ENCODE measurements at places on chromosomes 4 and X.

GRCh38 chr4:90982813-90983212, 855.6 kb downstream of the CCSER1 start:
- no peak for DNase-seq

DNA sequence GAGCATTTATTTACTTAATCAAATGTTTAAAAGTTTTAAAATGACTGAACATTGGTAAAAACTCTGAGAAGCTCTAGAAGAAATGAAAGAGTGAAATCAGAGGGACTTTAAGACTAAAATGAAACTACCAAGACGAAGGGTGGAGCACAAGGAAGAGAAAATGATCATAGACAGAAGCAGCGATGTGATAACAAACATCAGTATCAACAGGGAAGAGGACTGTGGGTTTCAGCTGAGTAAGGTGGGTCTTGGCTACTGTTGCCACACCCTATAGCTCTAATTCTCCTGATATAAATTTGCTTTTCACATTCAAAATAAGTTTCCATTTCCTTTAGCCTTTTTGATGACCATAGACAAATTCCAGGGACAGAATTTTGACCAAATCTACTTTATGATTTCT, 18.4 kb downstream of the SOD3 start:
- DNase-seq, result no peak

DNA sequence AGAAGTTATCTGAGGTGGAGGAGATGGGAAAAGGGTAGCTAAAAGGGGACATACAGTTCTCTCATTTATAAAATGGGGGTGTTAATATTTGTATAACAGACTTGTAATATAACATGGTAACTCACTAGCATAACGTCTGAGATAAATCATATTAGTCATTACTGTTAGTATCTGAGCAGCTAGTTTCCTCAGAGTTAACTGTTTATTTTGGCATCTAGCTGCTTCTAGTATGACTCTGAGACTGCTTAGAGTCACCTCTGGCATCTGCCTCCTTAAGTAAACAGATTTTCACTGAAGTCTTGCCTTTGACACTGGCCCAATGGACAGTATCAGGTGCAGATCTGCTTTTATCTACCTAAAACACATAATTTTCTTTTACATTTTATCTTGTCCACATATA, 58.1 kb downstream of the SLC30A9 start:
- DNase-seq, result no peak

DNA sequence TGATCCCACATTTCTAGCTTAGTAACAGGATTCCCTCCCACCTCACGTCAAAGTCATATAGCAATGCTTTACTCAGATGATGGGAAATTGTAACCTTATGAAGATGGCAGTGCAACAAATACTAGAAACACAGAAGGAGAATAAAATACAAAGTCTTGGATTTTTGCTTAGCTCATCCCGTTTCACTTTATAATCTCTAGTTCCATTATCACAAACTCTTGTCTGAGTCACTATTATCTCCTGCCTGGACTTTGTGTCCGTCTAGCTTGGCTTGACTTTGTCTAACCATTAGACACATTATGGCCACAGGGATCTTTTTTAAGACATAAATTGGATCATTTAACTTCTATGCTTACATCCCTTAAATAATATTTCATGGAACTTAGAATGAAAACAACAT, 127.1 kb upstream of the GABRG1 start:
- no peak for DNase-seq

GRCh38 chr4:39565878-39566600, 38.8 kb upstream of the UGDH start:
- DNase-seq, result no peak

DNA sequence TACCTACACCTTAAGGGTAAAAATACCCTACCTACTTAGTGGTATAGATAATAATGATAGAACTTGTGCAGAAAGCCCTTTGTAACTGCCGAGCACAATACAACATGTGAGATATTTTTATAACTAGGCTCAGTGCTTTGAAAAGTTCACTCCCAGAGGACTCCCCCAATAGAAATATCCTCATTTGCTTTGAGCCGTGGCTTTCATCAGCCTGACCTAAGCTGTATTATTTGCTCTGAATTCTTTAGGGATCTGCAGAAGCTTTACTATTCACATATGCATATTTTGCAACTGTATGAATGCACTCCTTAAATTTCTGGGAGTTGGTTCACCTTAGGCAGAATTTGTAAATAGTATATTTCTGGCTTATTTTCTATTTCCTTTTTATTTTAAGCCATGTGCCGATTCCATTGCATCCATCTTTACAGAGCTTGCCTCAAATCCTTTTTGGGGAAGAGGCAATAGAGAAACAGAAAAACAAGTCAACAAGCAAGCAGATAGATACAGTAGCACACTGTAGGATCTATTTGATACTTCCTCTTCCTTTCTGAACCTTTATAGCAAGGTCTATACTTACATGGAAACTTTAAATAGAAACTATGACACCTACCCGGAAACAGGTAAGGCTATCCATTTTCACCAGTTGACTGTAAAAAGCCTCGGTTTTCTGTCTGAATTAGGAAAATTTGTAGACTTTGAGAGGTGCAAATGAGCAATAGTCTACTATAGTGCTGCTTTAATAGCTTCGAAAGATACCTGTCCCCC, 242.5 kb upstream of the VCX3A start:
- DNase-seq, result no peak

DNA sequence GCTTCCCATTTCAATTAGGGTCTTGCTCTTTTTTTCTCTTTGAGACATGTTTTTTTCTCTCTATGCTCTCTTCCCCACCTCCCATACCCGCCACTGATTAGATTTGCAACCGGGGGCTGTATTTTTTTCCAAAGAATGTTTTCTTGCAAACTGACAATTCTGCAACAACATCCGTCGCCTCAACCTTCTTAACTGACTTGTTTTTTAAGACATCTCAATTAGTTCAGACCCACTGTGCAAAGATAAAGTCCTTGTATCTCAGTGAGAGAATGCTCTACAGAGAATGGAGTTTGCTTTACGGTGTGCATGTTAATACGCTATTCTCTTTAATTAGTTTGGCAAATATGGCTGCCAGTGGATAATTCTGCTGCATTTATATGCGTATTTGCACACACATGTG, 126.3 kb downstream of the UNC5C start:
- no peak for DNase-seq

DNA sequence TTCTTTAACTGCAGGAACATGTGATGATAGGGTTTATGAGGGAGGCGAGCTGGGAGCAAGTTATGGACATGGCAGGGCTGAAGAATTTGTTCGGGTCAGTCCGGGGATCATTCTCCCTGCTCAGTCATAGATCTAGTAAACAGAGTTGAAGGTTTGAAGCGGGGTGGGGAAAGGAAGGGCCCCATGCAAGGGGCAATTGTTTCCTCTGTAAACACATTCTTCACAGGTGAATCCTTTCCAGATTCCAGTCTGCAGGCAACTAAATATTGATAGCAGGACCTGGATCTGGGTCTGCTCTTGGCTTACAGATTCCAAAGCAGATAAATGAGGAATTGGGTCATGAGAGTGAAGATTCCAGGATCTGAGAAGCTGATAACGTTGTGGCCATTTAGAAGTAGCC, 44.3 kb upstream of the ARHGAP24 start:
- DNase-seq, result no peak

GRCh38 chr4:139246166-139246565, 33.9 kb downstream of the MGARP start:
- no peak for DNase-seq

DNA sequence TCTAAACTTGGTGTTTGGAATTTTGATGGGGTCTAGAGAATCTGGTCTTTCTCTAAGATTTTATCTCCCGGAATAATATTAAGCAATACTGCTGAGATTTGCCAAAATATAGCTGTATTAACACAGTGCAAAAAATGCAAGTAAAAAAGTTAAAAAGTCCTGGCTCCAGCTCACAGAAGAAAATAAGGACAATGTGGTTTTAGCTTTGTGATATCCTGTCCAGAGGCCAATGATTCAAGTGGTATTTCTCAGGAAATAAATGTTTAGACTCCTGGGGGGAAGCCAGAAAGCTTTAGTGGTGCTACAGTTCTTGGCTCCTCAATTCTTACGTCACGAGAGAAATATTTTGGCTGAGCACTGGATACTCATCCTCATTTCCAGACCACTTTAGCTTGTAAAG, 40.9 kb upstream of the IL13RA2 start:
- DNase-seq, result no peak

GRCh38 chrX:3820167-3820566, 106.7 kb upstream of the PRKX start:
- no peak for DNase-seq

DNA sequence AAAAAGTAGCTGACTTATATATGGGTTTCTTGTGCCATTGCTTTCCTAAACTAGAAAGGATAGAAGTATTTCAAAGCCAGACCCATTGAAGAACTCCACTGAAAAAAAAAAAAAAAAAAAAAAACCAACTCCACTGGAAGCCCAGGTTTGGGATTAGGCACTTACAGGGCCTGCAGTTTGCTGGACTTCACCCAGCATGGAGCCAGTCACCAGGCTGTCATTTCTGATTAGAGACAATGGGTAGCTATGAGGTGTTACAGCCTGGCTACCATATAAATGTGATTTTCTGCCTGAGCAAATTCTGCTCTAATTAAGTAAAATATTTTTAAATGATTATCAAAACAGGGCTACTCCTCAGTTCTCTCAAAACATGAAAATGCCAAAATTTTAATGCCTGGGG, 49.5 kb downstream of the HS6ST2 start:
- no peak for DNase-seq

- no peak for DNase-seq
These were observed 718.7 kb upstream of the MAGEB2 start for GRCh38 chrX:29496636-29497180.

DNA sequence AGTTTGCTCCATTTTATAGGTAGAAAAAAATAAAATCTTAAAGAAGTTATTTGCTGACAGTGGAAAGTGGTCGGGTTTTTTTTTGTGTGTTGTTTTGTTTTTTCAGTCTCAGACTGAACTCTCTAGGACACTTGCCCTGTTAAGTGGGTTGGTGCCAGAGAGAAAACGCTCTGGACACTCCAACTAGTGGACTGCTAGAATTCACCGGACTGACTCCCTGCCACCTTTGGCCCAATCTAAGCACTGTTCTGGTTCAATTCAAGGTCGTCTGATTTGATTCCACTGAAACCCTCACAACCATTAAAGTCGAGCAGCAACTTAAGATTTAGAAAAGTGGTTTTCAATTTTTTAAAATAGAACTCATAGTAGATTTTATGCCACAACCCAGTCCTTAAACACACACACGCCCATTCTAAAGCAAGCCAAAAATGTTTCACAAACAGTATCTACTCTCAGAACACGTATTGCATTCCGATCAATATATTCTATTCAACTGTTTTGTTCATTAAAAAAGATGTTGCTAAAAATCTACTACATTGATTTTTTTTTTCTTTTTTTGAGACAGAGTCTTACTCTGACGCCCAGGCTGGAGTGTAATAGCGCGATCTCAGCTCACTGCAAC, 27.3 kb downstream of the RWDD4 start:
- DNase-seq, result no peak

- DNase-seq, result no peak
These were observed 600.3 kb downstream of the SPRY1 start for GRCh38 chr4:123996718-123997510.

- no peak for DNase-seq
These were observed at the start of gene GBA3 for GRCh38 chr4:22692736-22693135. TSS of gene GBA3 (plus strand) at chr4:22692937.

DNA sequence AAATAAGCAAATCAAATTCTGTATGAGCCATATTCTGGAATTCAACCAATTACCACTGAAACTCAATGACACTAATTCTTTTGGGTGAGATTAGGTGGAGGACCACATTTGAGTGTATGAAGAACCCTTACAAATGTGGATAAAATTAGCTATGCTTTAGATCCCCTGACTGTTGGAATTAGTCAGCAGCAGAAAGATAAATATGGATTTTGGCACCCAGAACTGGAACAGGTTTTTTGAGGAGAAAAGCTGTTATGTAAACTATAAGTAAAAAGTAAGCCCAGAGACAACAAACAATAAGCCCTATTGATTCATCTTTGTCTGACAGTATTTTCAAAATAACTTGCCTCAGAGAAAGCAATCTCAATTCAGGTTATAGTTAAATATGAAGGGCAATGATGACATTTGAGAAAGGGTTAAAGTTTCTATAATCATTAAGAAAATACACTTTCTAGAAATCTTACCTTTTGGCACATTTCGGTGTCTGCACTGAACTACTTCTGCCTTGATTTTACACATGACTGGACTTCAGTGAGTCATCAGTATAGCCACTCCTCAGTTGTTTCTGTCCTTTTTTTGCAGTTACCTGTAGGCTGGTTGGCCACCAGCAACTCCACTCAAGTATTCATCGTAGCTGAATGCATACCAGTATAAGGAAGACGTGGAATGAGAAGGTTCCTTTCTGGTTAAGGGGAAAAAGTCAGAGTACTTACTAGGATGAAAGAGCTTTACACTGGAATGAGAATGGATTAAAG, 80.0 kb downstream of the KCTD8 start:
- no peak for DNase-seq

DNA sequence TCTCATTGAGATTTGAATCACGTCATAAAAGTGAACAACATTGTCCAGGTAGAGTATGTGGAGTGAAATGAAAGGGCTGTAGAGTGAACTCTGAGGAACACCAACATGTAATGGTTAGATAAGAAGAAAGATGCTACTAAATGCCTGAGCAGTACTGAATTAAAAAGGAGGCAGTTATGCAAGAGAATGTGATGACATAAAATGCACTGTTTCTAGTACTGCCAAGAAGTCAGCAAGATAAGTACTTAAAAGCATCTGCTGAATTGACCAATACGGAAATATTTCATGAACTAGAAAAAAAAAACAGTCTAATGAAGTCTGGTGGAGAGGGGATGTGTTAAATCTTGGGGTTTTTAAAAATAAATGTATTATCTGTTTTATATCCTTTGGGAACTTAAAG, 583.8 kb upstream of the GALNT7 start:
- no peak for DNase-seq

DNA sequence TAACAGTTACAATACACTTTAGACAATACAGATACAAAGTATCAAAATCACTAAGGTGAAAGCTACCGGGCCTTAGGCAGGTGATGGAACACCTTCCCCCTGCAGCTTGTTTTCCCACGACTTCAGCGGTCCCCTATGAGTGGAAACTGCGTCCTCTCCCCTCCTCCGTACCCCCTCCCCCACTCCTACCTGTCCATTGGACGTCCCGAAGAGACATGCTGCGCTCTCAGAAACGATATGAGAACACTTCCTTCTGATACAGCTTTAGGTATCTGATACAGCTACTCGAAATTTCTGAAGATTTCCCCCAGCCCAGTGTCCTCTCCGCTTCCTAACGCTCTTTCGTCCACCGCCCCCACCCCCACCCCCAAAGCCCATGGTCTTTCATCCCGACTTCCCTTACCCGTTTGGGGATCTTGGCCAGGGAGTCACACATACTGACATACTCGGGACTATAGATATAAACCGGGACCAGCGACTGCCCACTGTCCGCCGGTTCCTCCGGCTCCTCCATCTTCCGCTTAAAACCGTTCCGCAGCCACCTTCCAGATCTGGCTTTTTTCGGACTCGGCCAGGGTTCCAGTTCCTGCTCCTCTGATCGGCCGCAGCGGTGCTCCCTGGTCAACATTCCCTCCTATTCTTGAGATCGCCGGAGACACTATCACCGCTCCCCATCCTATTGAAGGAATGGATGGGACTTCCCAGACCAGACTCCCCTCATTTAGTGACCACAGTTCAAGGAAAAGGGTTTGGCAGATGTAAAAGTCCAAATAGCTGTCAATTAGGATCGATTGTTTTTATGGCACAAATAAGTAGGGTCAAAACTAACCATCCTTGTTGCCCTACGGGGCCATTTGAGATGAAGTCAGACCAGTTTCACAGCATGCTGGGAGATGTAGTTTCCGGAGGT, at the start of gene HDAC8:
Gene HDAC8, minus strand, starts transcription at position 596 of the 910 bp plus-strand sequence. Its CDS starts 82 bp downstream, at position 514.
- no peak for DNase-seq

All from stimulated activated CD4-positive, alpha-beta T cell treated with anti-CD3 and anti-CD28 coated beads, Interleukin-1b, Interleukin-23, amount 100 ng/mL, for 1 hour (primary cell).